ENCODE measurements at places on chromosomes 5 and 9.

GRCh38 chr5:111668477-111669414 is 88.2 kb downstream of the NREP start:
- DNase-seq, result no peak

- no peak for DNase-seq
Observed at GRCh38 chr5:181120306-181120705, 10.7 kb downstream of the OR2V1 start.

- DNase-seq, result no peak
Observed at GRCh38 chr9:81377320-81377719, 312.0 kb downstream of the TLE1 start.

DNA sequence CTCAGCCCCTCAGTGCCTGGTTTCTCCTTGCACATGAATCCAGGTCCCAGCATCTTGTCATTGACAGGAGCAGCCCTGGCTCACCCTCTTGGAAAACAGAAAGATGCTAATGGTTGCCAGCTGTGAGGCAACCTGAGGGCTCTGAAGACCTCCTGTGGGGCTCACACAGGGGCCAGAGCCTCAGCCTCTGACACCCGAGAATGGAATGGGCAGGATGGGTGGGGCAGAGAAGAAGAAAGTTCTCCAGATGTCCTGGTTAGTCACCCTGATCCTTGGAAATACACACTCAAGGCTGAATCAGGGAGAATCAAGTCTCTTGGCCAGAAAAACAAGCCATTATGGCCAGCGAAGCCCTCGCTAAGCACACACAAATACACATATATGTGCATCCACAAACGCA is 32.3 kb upstream of the SPATA31E1 start:
- no peak for DNase-seq

DNA sequence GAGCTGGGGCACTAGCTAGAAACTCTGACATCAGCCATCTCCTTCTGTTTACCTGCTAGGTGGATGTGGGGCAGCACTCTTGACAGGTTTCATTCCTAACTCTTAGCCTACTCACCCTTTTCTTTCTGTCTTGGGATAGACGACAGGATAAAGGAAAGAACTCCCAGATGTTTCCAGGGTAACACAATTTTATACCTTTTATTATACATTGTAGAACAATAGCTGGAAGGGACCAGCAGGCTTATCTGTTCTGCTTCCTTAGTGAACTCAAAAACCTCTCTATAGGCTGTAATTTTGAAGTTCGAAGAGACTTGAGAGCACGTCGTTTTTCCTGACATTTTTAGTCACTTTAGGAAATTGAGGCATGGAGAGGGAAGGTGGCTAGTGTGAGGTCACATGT is 13.2 kb downstream of the SPTAN1 start:
- no peak for DNase-seq

GRCh38 chr9:31084350-31084749 is 1300.1 kb upstream of the ACO1 start:
- DNase-seq, result no peak

- DNase-seq, result no peak
Observed at GRCh38 chr9:68755051-68755450, 50.0 kb downstream of the PIP5K1B start.

GRCh38 chr5:108858959-108859358 is 111.3 kb downstream of the FER start:
- DNase-seq, result no peak

GRCh38 chr9:104849023-104849422 is 78.9 kb downstream of the ABCA1 start:
- DNase-seq, result no peak

- no peak for DNase-seq
Observed at GRCh38 chr5:127256886-127257597, 33.6 kb upstream of the MEGF10 start.

DNA sequence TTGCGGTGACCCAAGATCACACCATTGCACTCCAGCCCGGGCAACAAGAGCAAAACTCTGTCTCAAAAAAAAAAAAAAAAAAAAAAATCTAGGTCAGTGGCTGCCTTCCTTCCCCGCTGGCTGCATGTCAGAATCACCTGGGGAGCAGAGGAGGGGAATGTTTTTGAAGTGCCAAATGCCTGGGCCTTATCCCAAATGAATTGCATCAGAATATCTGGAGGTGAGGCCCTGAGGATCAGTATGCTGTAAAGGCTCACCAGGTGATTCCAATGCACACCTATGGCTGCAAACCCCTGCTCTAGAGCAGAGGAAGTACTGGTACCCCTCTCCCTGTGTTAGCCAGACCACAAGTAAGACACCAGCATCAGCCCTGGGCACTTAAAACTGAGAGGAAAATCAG is 44.7 kb upstream of the GABRP start:
- DNase-seq, result no peak

DNA sequence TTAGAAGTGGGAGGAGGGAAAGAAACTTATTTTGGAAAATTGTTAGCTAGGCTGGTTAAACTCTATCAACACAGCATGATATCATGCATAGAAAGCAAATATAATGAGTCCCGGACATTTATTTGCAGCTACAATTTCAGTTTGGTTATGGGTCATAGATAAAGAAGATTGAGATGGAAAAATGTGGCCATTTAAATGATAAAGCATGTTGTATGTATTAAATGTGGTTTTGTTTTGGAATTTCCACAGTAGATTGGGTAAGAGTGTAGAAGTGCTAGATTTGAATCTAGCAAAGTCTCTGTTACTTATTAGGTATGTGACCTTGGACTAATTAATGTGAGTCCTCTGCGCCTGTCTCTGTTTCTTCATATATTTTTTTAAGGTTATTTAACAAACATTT is 217.4 kb downstream of the KDM4C start:
- DNase-seq, result no peak

DNA sequence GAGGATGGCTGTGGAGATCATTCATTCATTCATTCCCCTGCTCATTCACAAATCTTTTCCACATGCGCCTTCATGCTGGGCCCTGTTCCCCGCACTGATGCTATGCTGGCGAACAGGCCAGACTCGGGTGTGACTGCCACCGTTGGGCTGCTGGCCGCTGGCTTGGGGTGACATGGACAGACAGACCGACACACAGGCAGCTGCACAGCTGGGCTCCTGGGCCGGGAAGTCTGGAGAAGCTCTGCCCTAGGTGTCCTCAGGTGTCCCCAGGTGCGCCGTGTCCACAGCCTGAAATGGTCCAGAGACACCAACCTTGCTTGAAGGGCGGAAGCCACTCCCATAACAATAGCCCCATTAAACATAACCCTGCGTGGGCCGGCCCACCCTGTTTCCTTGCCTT is 35.0 kb upstream of the BARHL1 start:
- no peak for DNase-seq

GRCh38 chr5:34709861-34710673 is 53.9 kb downstream of the RAI14 start:
- no peak for DNase-seq

- DNase-seq, result no peak
Observed at GRCh38 chr5:100818340-100818739, 84.7 kb downstream of the ST8SIA4 start.

DNA sequence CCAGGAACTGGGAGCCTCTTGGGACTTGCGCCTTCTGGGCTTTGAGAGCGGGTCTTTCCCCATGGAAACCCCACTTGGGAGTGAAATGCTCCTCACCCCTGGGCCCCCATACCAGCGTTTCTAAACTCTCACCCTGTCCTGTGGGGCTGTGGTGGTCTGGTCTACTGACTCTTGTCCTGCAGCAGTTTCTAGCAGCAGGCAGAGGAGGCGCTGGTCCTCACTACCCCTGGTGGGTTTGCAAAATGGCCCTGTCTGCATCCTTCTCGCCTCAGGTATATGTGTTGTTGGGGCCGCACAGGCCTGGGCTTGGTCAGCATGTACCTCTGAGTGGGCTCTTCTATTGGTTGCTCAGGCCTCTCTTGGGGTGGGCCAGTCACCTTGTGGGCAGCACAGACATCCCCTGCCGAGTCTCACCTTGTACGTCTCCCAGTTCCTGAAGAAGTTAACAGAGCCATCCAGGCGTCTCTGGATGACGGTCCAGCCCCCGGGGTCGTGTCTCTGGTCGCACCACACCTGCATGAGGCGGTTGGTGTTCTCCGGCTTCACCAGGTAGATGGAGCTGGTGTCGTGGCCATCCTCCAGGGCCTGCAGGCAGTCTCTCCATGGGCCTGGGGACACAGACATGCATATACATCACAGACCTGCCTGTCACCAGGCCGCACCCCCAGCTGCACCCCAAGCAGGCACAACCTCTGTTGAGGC is 29.0 kb downstream of the ANGPTL2 start:
- peak; percentile 23 for DNase-seq

GRCh38 chr5:126863402-126863801 is 86.5 kb downstream of the LMNB1 start:
- DNase-seq, result no peak

GRCh38 chr5:159471904-159472303 is 141.6 kb upstream of the IL12B start:
- peak; percentile 73 for DNase-seq

GRCh38 chr5:102794047-102794446 is 38.9 kb downstream of the PAM start:
- no peak for DNase-seq

DNA sequence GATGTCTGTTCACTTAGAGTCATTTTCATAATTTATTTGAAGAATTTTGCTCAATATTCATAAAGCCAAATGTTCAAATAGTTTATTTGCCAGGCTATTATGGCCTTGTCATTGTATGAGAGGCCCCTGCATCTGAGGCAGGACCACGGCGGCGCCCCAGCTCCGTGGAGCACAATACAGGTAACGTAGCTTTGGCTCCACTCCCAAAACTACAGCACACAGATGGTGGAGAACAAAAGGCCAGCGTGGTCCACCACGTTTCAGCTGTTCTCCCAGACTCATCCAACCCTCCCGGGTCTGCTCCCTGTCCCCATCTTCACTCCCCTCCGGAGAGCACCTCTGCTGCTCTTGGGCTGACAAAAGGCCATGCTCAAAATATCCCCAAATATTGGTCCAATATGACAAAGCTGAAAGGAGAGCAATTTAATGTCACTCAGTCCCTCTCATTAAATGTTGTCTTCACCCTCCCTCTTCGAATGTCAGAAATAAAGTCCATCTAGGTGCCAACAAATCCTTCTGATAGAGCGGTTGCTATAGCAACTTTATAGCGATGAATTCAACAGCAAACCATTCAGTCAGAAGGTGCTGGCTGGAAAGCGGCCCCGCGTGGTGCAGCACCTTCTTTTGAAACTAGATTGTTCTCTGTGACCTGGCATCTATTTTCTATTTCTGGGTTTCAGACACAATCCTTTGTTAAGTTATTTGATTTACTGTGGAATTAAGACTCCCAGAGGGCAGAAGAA is 504.3 kb downstream of the ARHGEF28 start:
- DNase-seq, result no peak

DNA sequence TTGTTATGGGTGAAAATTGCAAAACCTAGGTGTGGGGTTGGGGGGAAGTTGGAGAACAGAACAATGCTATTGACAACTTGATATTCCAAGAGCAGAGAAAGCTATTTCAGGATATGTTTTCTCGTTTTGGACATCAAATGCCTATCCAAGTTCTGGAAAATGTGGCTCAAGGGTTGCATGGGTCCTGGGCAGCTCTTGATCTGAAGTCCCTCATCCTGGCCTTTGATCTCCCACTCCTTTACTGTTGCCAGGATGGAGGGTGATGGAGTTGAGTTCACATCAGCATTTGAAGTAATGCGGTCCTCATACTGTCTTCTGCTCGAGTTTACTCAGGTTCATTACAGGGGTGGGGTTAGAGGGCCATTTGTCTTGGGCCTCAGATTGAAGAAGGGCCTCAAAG is 76.9 kb upstream of the RPS23 start:
- DNase-seq, result no peak

GRCh38 chr5:136506131-136506530 is 140.8 kb upstream of the TRPC7 start:
- no peak for DNase-seq

DNA sequence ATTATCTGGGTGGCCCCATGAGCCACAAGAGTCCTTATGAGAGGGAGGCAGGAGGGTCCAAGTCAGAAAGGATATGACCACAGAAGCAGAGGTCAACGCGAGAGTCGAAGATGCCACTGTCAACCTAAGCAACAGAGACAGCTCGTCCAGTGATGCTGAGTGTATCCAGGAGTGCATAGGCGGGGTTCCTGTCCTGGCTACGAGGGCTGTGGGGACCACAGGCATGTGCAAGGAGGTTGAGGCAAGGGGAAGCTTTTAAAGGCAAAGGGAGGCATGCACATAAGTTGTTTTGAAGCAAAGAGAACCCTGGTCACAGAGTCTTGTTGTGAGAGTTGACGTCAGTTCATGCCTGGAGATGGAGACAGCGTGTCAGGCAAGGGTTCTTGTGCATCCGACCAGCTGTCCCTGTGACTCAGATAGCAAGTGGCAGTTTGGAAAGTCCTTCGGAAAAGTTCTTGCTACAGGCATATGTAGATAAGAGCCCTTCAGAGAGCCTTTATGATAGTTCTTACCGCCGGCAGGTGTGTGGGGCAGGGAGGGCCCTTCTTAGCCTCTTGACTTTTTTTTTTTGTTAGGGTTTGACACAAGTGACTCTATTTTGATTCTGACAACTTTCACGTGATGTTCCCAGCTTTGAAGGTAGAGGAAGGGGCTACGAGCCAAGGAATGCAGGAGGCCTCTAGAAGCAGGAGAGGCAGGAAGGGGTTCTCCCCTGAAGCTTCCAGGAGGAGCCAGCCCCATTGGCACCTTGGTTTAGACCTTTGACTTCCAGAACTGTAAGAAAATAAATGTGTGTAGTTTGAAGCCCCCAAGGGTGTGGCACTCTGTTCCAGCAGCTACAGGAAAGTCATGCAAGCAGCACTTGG is 66.0 kb upstream of the FCN1 start:
- peak; percentile 13 for DNase-seq

GRCh38 chr9:20632705-20633104 is 10.4 kb upstream of the MLLT3 start:
- no peak for DNase-seq

- no peak for DNase-seq
Observed at GRCh38 chr5:151612689-151613427, 21.7 kb upstream of the FAT2 start.

- no peak for DNase-seq
Observed at GRCh38 chr5:149125386-149125891, 15.9 kb upstream of the ABLIM3 start.

DNA sequence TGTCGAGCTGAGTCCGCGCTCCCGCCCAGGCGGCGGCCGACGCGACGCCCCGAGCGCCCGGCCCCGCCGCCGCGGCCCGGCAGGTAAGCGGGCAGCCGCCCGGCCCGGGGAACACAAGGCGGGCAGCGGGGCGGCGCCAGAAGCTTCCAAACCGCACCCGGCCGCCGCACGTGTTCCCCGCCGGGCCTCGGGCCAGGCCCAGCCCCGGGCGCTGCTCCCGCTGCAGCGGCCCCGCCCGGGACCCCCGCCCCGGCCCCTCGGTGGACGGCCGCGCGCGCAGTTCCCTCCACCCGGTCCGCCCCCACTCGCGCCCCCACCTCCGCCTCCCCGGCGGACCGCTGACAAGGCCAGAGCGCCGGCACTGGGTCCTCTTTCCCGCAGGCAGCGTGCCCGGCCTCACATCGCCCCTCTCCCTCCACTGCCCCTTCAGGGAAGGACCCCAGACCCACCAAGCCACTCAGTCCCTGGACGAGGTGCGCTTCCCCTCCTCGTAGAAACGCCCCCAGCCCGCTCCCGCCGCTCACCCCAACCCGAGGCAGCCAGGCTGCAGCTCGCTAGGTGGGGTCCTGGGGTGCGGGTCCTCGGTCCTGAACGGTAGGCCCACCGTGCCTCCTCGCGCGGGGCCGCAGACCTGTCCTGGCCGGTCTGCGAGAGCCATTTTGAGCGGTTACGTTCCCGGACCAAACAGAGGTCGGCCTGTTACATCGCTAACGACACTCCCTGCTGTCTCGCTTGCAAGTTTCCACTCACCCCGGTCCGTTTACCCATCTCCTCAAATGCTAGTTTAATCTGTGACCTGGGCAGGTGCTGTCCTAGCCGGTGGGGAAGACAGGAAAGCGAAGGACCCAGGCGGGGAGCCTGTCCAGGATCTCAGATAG is 475 bp downstream of the WDR5 start:
- peak; percentile 35 for DNase-seq

Data from left hindlimb (tissue), 1 donor.